Thymus (tissue), 14 donors: ENCODE measurements at places on chromosomes 11 and 22. TPM values are rescaled to one million over a fixed set of nuclear protein-coding genes. Genes with fewer than 3 reads are reported as not detected.
A peak's percentile ranks its signal among the peaks of the same experiment; 100 is the strongest.

Gene EPS8L2
- total RNA-seq = 3.9 TPM

DNA sequence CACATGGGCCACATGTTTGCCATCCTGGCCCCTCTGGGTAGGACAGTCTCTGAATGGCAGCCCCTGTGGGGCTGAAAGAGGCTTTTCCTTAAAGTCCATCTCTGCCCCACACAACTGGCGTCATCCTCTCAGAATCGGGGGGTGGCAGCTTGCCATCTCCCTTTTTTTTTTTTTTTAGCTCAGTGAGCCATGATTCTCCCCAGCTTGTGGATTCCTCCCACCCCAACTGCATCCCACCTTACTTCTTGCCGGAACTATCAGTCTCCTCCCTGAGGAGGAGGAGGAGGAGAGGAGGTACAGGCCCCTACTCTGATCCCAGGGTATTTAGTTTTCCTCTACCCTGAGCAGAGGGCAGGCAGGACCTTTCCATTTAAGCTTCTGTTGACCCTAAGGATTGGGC lies 3.4 kb downstream of the DGKZ start:
- peaks cover 91% of the 10 kb centered on the region for H3K4me1 ChIP-seq
- H3K36me3 ChIP-seq = peaks cover 11% of the 10 kb centered on the region
- peak overlapping the region; percentile 47 for H3K27ac ChIP-seq
- H3K27me3 ChIP-seq = peaks cover 6% of the 10 kb centered on the region
- no peak for DNase-seq

Gene RASD2
- 0.14 TPM for total RNA-seq

GRCh38 chr11:26025676-26026075 lies 306.3 kb upstream of the ANO3 start:
- no peaks in the 10 kb centered on the region for H3K27me3 ChIP-seq
- H3K4me1 ChIP-seq = no peaks in the 10 kb centered on the region
- DNase-seq = no peak
- no peak overlapping the region for H3K27ac ChIP-seq
- no peak overlapping the region for H3K4me3 ChIP-seq

Gene MN1
- 0.47 TPM for total RNA-seq

GRCh38 chr11:68004551-68005335 lies 846 bp upstream of the UNC93B1 start:
- H3K4me3 ChIP-seq = no peak overlapping the region
- H3K27ac ChIP-seq = no peak overlapping the region
- H3K36me3 ChIP-seq = no peaks in the 10 kb centered on the region

DNA sequence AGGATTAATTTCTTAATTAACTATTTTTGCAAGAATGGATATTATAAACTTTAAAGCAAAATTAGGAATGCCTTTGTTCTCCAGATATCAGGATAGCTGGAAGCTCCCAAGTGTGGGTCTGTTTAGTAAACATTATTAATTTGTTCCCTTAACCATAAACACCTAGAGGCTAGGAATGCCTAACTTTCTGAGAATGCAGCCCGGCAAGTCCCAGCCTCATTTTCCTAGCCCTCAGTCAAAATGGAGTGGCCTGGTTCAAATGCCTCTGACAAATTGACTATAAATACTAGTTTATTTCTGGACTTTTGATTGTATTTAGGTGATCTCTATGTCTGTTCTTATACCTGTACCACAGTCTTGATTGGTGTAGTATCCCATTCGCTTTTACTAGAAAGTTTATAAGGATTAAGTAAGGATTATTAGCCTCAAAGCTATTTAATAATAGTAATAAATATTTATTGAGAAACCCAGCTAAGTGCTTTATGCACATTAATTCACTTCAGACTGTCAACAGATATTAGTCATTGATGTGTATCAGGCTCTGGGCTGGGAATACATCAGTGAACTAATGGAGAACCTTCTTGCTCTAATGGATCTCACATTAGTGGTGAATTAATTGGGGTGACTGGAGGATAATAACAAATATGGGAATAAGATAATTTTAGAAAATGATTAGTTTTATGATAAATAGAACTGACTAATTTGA lies 25.8 kb downstream of the PPME1 start:
- H3K27me3 ChIP-seq = no peaks in the 10 kb centered on the region
- no peaks in the 10 kb centered on the region for H3K4me1 ChIP-seq
- H3K36me3 ChIP-seq = no peaks in the 10 kb centered on the region
- no peak for DNase-seq
- H3K27ac ChIP-seq = no peak overlapping the region

DNA sequence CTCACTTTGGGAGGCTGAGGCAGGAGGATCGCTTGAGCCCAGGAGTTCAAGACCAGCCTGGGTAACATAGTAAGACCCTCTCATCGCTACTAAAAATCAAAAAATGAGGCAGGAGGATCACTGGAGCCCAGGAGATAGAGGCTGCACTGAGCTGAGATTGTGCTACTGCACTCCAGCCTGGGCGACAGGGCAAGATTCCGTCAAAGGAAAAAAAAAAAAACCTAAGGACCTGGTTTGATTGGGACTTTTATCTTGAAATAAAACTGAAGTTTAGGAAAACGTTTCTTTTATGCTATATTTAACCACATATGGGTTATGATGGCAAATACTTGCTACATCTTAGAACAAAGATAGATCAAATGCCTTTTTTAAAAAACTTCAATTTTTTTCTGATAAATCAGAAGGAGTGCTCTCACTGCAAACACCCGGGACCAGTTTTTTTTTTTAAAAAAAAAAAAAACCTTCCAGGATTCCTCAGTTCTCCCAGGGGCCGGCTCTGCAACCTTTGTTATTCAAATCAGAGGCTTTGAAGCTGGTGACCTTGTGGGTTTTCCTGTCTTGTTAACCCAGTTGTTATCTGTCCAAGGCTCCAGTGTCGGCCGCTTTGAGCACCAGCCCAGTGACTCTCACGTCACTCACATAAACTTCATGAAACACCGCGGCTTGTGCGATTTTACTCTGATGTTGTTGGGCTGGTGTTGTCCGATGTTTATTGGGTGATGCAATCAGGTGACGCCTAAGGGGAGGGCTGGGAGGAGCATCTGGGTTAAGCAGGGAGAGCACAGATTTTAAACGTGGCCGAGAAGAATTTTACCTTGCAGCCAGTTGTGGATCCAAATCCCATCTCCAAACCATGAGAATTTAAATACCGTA lies 24.7 kb upstream of the SLC22A12 start:
- H3K27me3 ChIP-seq = no peaks in the 10 kb centered on the region
- no peaks in the 10 kb centered on the region for H3K36me3 ChIP-seq
- H3K4me3 ChIP-seq = no peak overlapping the region
- H3K4me1 ChIP-seq = peaks cover 10% of the 10 kb centered on the region
- no peak overlapping the region for H3K27ac ChIP-seq

Gene C11orf68
- total RNA-seq = 11.0 TPM

DNA sequence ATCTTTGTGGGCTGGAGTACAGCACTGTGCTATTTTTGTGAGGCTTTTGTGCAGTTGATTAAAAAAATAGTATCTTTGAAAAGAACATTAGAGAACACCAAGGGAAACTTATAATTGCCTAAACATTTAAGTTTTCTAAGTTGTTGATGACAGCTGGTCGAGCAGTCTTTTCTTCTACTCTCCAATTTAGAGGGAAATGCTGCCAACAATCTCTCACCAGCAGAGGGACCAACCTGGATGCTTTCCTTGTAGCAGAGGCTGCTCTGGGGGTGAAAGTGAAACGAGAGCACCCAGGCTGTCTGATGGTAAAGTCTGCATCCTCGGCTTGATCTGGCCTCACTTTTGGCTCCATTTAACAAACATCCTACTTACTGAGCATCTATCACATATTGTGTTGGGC lies 1286.5 kb upstream of the TENM4 start:
- no peak for DNase-seq
- H3K4me1 ChIP-seq = no peaks in the 10 kb centered on the region
- no peak overlapping the region for H3K4me3 ChIP-seq
- H3K27ac ChIP-seq = no peak overlapping the region

Gene GLB1L3
- total RNA-seq = 0.71 TPM

DNA sequence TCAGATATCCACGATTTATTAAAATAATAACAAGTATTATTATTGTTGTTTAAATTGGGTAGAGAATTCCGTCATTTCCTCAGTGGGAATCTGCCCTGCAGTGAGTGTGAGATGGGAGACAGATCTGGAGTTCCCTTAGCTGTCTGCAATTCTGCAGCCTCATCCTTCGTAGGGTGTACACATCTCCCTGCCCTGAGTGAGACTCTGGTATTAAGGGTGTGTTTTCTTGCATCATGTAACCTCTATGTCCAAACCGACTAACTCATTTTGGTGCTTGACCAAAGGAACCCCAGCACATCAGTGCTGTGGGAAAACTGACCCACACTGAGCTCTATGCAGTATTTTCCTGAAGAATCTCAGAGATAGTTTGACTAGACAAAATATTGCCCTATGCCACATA lies 157.6 kb downstream of the LDLRAD3 start:
- no peak for DNase-seq

DNA sequence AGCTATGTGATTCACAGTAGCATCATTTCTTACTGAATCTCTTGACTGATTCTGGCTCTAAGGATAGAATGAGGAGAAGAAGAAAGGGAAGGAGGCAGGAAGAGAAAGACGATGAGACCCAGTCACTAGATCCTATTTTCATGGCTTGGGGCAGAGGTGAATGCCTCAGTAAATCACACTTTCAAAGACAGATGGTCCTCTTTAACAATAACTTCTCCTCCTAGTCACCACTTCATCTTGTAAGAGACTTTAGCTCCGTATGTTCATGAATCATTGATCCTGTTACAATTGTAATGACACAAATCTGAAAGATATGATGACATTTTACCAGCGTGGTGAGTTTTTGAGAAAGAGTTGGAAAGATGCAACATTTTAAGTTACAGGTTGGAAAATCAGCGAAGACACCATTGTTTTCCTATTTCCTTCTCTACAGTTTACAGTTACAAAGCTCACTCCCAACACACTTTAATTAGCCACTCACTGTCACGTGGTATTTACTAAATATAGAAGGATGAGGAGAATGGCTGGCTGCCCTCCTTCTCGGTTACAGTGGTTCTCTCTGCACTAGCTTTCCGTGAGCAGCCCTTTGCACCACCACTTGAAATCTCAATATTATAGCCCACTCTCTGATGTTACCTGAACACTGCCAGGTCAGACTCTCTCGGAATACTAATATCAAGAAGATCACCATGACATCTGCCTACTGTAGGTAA lies 205.8 kb downstream of the CADM1 start:
- H3K27me3 ChIP-seq = no peaks in the 10 kb centered on the region
- H3K36me3 ChIP-seq = no peaks in the 10 kb centered on the region
- H3K4me1 ChIP-seq = no peaks in the 10 kb centered on the region
- no peak overlapping the region for H3K27ac ChIP-seq
- DNase-seq = no peak

DNA sequence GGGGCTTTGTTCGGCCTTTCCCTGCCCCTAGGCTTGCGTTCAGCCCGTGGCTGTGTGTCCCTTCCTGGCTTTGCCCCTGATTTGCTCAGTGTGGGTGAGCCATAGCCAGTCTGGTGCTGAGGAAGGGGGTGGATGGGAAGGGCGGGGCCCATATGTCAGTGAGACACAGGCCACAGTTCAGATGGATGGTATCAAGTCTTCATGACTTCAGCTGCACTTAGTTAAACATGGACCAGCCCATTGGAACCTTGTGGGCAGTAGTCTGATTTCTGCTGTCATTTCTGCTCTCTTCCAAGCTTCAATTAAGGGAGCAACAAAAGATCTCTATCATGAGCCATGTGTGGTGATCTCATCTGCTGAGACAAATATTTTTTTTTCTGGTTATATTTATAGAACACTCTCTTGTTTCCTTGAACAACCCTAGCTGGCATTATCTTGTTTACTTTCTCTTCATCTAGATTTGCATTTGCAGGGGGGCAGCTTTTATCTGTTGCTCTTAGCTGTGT lies 21.6 kb upstream of the PEX26 start:
- no peak overlapping the region for H3K27ac ChIP-seq
- no peaks in the 10 kb centered on the region for H3K4me1 ChIP-seq
- DNase-seq = no peak
- no peak overlapping the region for H3K4me3 ChIP-seq
- no peaks in the 10 kb centered on the region for H3K36me3 ChIP-seq
- H3K27me3 ChIP-seq = peaks cover 2% of the 10 kb centered on the region

Gene PGGHG
- 73.7 TPM for total RNA-seq

DNA sequence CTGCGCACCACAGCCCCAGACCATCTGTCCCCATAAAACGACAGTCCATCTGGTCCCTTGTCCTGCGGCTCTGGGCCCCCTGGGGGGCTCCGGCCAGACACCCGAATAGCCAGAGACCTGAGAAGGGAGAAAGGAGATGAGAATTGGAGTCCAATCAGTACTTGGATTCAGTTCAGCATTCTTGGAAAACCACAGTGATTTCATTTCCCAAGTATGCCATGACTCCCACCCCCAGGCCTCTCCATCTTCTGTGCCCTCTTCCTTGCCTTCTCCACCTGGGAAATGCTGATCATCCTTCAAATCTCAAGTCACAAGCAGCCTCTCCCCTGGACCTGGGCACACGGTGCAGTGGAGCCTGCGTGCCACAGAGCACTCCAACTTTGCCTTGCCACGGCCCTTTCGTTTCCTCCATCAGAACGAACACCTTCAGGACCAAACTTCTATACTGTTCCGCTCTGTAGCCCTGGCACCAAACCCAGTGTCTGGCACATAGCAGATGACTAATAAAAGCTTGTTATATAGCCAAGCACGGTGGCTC lies 10.9 kb upstream of the MFNG start:
- no peak for DNase-seq
- H3K36me3 ChIP-seq = no peaks in the 10 kb centered on the region
- H3K4me1 ChIP-seq = peaks cover 25% of the 10 kb centered on the region
- no peaks in the 10 kb centered on the region for H3K27me3 ChIP-seq

GRCh38 chr11:15275141-15275540 lies 160.4 kb downstream of the INSC start:
- no peaks in the 10 kb centered on the region for H3K36me3 ChIP-seq
- H3K4me1 ChIP-seq = no peaks in the 10 kb centered on the region
- H3K27ac ChIP-seq = no peak overlapping the region
- H3K4me3 ChIP-seq = no peak overlapping the region

Gene DDT
- 95.7 TPM for total RNA-seq

- DNase-seq = no peak
- no peak overlapping the region for H3K4me3 ChIP-seq
Measured at GRCh38 chr11:1151366-1152315, 6.1 kb upstream of the MUC5AC start.

DNA sequence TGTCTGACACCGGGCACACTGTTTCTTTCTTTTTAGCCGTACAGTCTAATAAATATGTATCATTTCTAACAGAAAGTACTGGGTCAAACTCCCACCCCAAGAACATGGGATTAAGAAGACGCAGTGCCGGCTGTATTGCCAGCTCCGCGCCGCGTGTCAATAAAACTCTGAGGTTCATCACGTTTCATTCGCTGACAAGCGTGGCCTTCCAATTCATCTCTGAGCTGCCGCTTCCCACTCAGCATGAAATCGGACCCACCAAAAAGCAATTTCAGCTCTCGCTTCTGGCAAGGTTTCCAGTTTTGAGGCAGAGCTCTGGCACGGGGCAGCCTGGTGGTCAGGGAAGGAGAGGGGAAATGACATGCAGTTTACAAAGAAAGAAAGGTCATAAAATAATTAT lies 819.8 kb downstream of the OPCML start:
- DNase-seq = no peak
- H3K36me3 ChIP-seq = no peaks in the 10 kb centered on the region
- no peak overlapping the region for H3K4me3 ChIP-seq
- no peaks in the 10 kb centered on the region for H3K4me1 ChIP-seq
- H3K27me3 ChIP-seq = no peaks in the 10 kb centered on the region
- no peak overlapping the region for H3K27ac ChIP-seq
